ENCODE measurements at places on chromosomes 3 and 15. TPM values are rescaled to one million over a fixed set of nuclear protein-coding genes. Genes with fewer than 3 reads are reported as not detected.

Gene COL6A6
- total RNA-seq: not detected

Gene DRD3
- total RNA-seq: not detected

Gene MAGI1
- total RNA-seq: 106 TPM

Gene CCDC9B
- total RNA-seq: 10.8 TPM

Gene ALG3
- total RNA-seq: 43.5 TPM

Gene CYP11A1
- not detected for total RNA-seq

Gene NR2E3
- 0.50 TPM for total RNA-seq

Gene FAM174B
- total RNA-seq: 5.3 TPM

Gene WNT5A
- 3.7 TPM for total RNA-seq

Gene TTLL13
- total RNA-seq: 0.06 TPM

Gene ECE2
- not detected for total RNA-seq

Gene ACKR2
- 0.16 TPM for total RNA-seq

Gene BLOC1S6
- total RNA-seq: 52.5 TPM

Gene XCR1
- total RNA-seq: not detected

Gene WDR49
- total RNA-seq: 0.65 TPM

Gene GRIP2
- not detected for total RNA-seq

Gene SYNPR
- total RNA-seq: not detected

Gene LRRIQ4
- not detected for total RNA-seq

Gene WDR72
- total RNA-seq: not detected

Gene PP2D1
- total RNA-seq: not detected

Gene CCR8
- total RNA-seq: not detected

Gene SELENOK
- 17.6 TPM for total RNA-seq

Gene CKMT1A
- not detected for total RNA-seq

Gene PLSCR2
- total RNA-seq: 0.31 TPM
